ENCODE measurements at places on chromosomes 1 and 21.
A peak's percentile ranks its signal among the peaks of the same experiment; 100 is the strongest.

GRCh38 chr21:35529171-35529863 lies 480.2 kb upstream of the RUNX1 start:
- no peaks in the 10 kb centered on the region for H3K36me3 ChIP-seq
- no peak overlapping the region for H3K27ac ChIP-seq
- no peak for DNase-seq
- H3K4me3 ChIP-seq: no peak overlapping the region
- H3K27me3 ChIP-seq: peaks cover 15% of the 10 kb centered on the region

GRCh38 chr1:221118938-221119320 lies 239.7 kb downstream of the HLX start:
- H3K36me3 ChIP-seq: no peaks in the 10 kb centered on the region
- no peak overlapping the region for H3K27ac ChIP-seq
- peaks cover 33% of the 10 kb centered on the region for H3K4me1 ChIP-seq
- H3K4me3 ChIP-seq: no peak overlapping the region
- no peaks in the 10 kb centered on the region for H3K27me3 ChIP-seq

- DNase-seq: no peak
- H3K27ac ChIP-seq: no peak overlapping the region
- H3K36me3 ChIP-seq: no peaks in the 10 kb centered on the region
- no peak overlapping the region for H3K4me3 ChIP-seq
- H3K27me3 ChIP-seq: no peaks in the 10 kb centered on the region
Measured at GRCh38 chr21:18518054-18518481, 114.5 kb upstream of the TMPRSS15 start.

- peaks cover 14% of the 10 kb centered on the region for H3K27me3 ChIP-seq
- DNase-seq: peak; percentile 79
- peak overlapping the region; percentile 42 for H3K27ac ChIP-seq
- peak overlapping the region; percentile 87 for H3K4me3 ChIP-seq
- H3K36me3 ChIP-seq: no peaks in the 10 kb centered on the region
Measured at GRCh38 chr21:42652527-42653230, 742 bp upstream of the PDE9A start.

DNA sequence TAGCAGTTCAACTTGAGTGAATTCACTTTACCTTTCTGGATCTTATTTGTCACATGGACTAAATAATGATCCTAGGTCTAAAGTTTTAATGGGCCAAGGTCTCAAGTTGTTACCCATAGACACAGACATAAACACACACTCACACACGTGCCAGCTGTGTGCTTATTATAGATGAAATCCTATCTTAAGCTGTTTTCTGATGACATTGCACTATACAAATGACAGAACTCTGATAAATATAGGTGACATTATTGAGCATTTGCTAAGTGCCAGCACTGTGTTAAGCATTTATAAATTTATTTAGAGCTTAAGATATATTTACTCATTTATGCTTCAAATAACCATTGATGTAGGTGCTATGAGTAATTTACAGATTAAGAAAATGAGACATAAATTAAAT lies 474.4 kb upstream of the NR5A2 start:
- no peak for DNase-seq
- peaks cover 3% of the 10 kb centered on the region for H3K27me3 ChIP-seq
- H3K4me3 ChIP-seq: no peak overlapping the region
- H3K36me3 ChIP-seq: no peaks in the 10 kb centered on the region
- no peak overlapping the region for H3K27ac ChIP-seq

GRCh38 chr1:81228926-81229325 lies 571.8 kb upstream of the ADGRL2 start:
- no peak for DNase-seq
- no peak overlapping the region for H3K27ac ChIP-seq
- H3K4me3 ChIP-seq: no peak overlapping the region
- H3K4me1 ChIP-seq: no peaks in the 10 kb centered on the region
- no peaks in the 10 kb centered on the region for H3K36me3 ChIP-seq

- no peaks in the 10 kb centered on the region for H3K4me1 ChIP-seq
- H3K27me3 ChIP-seq: no peaks in the 10 kb centered on the region
- DNase-seq: no peak
- peaks cover 4% of the 10 kb centered on the region for H3K36me3 ChIP-seq
Measured at GRCh38 chr1:66480162-66480561, 53.8 kb upstream of the SGIP1 start.

- no peaks in the 10 kb centered on the region for H3K4me1 ChIP-seq
- no peak for DNase-seq
- H3K4me3 ChIP-seq: no peak overlapping the region
- no peaks in the 10 kb centered on the region for H3K36me3 ChIP-seq
- no peaks in the 10 kb centered on the region for H3K27me3 ChIP-seq
Measured at GRCh38 chr1:108016451-108016920, 51.5 kb upstream of the VAV3 start.

- no peak for DNase-seq
- H3K4me3 ChIP-seq: no peak overlapping the region
- no peaks in the 10 kb centered on the region for H3K36me3 ChIP-seq
Measured at GRCh38 chr1:221543529-221544120, 198.3 kb downstream of the DUSP10 start.

- DNase-seq: no peak
- peaks cover 62% of the 10 kb centered on the region for H3K4me1 ChIP-seq
- peaks cover 7% of the 10 kb centered on the region for H3K36me3 ChIP-seq
- peak overlapping the region; percentile 32 for H3K4me3 ChIP-seq
Measured at GRCh38 chr1:109499661-109500536, 6.0 kb downstream of the CYB561D1 start.

DNA sequence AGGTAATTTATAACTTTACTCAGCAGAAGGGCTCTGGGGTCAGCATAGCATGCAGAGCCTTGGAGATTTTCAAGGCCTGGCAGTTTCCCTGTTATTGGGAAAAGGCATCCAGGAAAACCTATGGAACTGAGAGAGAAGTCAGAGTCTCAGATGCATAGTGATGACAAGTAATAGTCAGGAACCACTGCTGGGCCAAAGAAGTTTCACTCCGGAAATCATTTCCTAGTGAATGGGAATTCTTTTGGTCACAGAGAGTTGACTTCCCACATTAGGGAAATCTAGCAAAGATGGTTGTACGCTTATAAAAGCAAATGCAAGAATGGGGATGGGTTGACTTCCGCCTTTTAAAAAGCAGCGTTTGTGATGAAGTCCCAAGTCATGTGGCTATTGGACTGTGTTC lies 28.4 kb upstream of the RUNX1 start:
- peaks cover 5% of the 10 kb centered on the region for H3K36me3 ChIP-seq
- H3K4me3 ChIP-seq: no peak overlapping the region
- no peak for DNase-seq
- no peaks in the 10 kb centered on the region for H3K4me1 ChIP-seq

DNA sequence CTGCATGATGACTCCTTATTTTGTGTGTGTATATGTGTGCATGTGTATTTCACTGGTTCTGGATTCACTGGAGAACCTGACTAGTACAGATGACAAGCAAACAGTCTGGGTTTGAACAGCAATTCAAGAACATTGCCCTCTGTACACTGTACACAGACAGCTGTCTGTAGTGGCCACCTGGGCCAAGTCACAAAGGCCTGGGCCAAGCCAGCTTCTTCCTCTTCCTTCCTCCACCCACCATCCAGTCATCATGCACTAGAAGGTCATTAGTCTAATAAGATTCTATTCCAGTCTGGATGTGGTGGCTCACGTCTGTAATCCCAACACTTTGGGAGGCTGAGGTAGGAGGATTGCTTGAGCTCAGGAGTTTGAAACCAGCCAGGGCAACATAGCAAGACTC lies 155.9 kb downstream of the ELAVL4 start:
- no peaks in the 10 kb centered on the region for H3K36me3 ChIP-seq
- H3K4me1 ChIP-seq: no peaks in the 10 kb centered on the region
- DNase-seq: no peak
- no peak overlapping the region for H3K4me3 ChIP-seq
- no peak overlapping the region for H3K27ac ChIP-seq
- peaks cover 6% of the 10 kb centered on the region for H3K27me3 ChIP-seq

DNA sequence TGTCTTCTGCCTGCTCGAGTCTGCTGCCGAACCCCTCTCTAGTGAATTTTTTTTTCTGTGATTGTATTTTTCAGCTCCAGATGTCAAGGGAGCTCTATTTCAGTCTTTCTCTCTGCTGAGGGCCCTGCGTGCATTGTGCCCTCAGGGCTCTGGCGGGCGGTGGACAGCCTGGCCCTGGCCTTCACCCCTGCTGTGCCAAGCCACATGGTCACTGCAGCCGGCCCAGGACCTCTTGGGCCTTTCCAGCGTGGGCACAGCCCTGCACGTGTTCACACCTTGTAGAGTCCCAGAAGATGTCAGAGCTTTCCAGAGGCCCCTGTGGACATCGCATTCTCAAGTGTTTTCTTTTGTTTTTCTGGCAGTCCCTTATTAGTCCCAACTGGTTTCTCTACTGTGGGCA lies 55.7 kb downstream of the PCNT start:
- no peak for DNase-seq
- no peak overlapping the region for H3K27ac ChIP-seq
- peaks cover 4% of the 10 kb centered on the region for H3K4me1 ChIP-seq
- H3K36me3 ChIP-seq: peaks cover 78% of the 10 kb centered on the region
